ENCODE measurements at places on chromosomes 12 and 14.

GRCh38 chr12:111937429-111937828 is 75.5 kb downstream of the TMEM116 start:
- DNase-seq: no peak

- no peak for DNase-seq
Measured at GRCh38 chr12:6295094-6295811, 15.2 kb upstream of the PLEKHG6 start.

DNA sequence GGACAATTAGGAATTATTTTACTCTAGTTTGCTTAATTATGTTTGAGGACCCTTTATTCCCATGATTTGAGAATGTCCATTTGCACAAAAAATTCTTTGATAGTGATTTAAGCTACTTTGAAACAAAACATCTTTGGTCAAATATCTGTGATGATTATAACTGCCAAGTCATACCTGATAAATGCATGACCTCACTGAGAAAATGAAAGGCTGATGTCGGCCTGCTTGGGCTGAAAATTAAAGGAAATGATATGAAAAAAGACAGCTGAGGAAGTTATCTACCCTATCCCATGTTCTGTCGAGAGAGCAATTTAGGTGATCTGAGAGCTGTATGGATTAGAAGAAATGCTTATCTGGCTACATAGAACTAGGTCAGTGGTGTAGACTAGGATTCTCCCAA is 43.6 kb downstream of the ATL1 start:
- no peak for DNase-seq

DNA sequence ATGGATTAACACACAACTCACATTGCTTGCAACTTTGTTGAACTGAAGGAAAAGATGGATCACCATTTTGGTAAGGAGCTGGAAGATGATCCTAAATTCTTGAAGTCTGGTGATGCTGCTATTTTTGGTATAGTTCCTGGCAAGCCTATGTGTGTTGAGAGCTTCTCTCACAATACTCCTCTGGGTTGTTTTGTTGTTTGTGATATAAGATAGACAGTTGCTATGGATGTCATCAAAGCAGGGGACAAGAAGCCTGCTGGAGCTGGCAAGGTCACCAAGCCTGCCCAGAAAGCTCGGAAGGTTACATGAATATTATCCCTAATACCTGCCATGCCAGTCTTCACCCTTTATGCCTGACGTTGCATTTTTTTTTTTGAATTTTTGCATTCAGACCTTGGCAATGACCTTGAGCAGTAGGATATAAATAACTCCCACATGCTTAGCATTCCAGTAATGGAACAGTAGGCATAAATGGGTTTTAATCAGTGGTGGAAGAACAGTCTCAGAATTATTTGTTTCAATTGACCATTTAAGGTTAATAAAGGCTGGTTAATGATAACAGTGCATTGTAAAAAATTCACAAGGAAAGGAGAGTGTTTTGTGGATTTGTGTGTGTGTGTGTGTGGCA is 129.0 kb upstream of the SEL1L start:
- no peak for DNase-seq

GRCh38 chr12:119088685-119089379 is 89.9 kb upstream of the HSPB8 start:
- no peak for DNase-seq

GRCh38 chr14:97791906-97792305 is 994.7 kb downstream of the VRK1 start:
- DNase-seq: no peak

DNA sequence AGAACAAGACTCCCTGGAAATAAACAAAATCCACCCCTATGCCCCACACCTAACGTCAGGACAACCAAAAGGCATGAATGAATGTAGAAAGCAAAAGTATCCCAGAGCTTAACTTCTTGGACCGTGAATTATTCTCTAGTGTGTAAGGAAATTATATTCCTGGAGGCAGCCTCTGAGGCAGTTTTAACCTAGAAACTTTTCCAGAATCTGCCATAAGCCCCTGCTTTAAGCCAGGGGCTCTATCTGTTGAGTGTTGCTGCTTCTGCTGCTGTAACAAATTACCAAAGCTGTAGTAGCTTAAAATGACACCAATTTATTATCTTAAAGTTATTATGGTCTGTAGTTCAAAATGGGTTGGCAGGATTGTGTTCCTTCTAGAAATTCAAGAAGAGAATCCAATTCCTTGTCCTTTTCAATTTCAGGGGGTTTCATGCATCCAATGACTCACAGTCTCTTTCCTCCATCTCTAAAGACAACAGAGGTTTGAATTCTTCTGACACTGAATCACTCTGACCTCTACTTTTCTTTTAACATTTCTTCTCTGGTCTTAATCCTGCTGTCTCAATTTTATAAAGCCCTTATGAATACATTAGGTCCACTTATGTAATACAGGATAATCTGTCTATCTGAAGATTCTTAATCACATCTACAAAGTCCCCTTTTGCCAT is 242.7 kb downstream of the ATXN7L3B start:
- DNase-seq: no peak

All from right kidney (tissue), 9 donors.